ENCODE measurements at places on chromosomes 7 and 10. TPM values are rescaled to one million over a fixed set of nuclear protein-coding genes. Genes with fewer than 3 reads are reported as not detected.

- DNase-seq = no peak
These were observed 74.5 kb upstream of the OIT3 start for GRCh38 chr10:72819053-72819452.

Gene WEE2
- total RNA-seq = not detected

DNA sequence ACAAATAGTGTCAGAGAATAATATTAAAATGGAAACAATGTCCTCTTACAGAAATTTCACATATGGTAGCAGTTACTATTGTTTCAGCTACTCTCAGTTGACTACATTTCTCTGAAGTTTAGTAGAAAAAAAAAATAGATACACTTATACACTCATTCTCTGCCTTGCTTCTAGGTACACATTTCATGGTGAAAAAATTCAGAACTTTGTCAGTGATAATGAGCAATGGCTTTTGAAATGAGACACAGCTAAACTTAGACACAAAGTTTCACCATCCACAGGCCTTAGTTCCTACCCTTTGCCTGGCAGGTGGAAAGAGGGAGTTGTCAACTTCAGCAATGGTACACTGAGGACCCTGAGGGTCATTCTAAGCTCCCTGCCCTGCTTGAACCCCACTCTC is 69.2 kb downstream of the CPVL start:
- no peak for DNase-seq

Gene PSMC2
- total RNA-seq = 75.3 TPM

GRCh38 chr10:32938554-32939061 is 19.4 kb downstream of the ITGB1 start:
- no peak for DNase-seq

GRCh38 chr10:62545160-62546066 is 171.2 kb downstream of the ZNF365 start:
- no peak for DNase-seq

Gene VSTM4
- total RNA-seq = 5.0 TPM

Gene GIMAP1
- 2.2 TPM for total RNA-seq

GRCh38 chr10:78754269-78755062 is 314.3 kb upstream of the ZMIZ1 start:
- no peak for DNase-seq

GRCh38 chr7:111516612-111517011 is 45.7 kb downstream of the IMMP2L start:
- DNase-seq = no peak

Gene MRLN
- total RNA-seq = not detected

GRCh38 chr10:77118603-77119282 is 518.9 kb downstream of the KCNMA1 start:
- no peak for DNase-seq

DNA sequence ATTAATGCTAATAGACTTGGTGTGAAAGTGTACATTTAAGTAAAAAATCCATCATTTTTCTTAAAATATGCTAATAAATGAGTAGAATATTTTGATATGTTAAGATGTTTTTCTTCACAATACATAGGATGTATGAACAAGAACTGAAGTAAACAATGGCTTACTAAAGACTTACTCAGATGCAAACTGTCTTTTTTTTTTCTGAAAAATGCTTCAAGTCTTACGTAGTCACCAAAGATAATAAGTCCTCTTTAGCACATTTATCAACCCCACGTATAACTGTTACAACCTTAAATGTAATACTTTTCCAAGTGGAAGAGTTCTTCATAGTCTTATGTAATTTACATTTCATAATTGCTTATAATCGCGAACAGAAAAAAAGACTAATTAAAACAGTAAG is 54.8 kb downstream of the MDFIC start:
- DNase-seq = no peak

Gene SORCS1
- 2.2 TPM for total RNA-seq

Gene SPDYE16
- total RNA-seq = not detected

DNA sequence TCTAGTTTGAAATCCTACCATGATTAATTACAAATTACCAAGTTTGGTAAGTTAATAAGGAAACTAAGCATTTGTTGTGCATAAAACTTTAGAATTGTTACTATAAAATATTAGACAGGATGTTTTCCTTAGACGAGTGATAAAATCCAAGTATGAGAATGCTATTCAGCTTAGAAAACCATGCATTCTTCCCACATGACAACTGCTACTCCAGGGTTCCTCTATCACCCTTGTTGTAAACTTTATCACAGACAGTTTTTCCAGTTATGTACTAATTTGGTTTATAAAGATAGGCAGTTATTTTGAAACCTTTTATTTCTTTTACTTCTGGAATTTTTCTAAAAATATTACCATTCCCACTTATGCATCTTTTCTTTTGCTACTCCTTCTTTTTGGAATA is 52.0 kb downstream of the SIRT1 start:
- DNase-seq = no peak

DNA sequence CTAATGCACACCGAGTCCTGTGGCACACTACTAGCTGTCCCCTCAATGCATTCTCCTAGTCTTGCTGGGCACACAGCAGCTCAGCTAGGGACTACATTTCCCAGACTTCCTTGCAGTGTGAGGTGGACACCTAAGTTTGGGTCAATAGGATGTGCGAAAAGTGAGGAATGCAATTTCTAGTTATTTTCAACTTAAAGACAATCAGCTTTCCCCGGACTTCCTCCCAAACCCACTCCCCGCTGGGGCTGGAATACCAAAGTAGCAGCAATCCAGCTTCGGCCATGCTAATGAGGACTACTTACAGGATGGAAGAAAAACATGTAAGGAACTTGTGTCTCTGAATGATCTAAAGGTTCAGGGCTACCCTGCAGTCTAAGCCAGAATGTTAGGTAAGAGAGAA is 286.4 kb upstream of the LRRN3 start:
- no peak for DNase-seq

DNA sequence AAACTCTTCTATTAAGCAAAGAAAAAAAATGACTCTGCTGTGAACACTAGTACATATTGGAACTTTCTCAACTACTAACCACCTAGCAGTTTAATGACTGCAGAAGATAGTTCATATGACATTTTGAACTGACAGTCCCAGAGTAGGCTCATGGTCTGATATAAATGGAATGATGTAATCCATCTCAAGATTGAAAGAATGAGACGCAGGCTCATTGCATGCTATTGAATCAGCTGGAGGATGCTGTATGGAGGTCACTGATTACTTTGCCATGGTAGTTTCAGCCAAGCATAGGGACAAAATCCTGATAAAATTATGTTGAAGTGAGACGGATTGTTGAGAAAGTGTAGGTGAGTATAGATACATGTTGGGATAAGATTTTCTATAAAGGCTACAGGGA is 217.6 kb upstream of the SEMA3E start:
- no peak for DNase-seq

DNA sequence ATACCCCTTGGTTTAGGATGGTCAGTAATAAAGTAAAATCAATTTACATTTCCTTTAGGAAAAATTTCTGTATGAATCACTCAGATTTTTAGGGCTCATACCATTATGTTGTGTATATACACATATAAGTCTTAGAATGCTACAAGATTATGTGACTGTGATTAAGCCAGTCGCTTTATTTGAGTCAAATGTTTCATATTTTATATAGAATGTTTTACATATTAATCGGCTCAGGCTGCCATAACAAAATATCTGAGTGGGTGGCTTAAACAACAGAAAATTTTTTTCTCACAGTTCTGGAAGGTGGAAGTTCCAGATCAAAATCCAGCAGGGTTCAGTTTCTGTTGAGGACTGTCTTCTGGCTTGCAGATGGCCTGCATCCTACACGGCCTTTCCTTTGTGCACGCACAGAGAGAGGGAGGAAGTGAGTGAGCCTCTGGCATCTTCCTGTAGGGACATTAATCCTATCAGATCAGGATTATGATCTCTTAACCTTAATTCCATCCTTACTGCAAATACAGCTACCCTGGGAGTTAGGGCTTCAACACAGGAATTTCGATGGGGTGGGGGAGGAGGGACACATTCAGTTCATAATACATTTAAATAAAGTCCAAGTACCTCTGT is 198.0 kb downstream of the PHF14 start:
- DNase-seq = no peak

Gene SOSTDC1
- 15.9 TPM for total RNA-seq

GRCh38 chr7:53466371-53466770 is 430.9 kb downstream of the POM121L12 start:
- DNase-seq = no peak

Gene SPDYE8
- not detected for total RNA-seq

Gene ADAM12
- 1.6 TPM for total RNA-seq

GRCh38 chr10:105239311-105240219 is 598.5 kb downstream of the SORCS3 start:
- no peak for DNase-seq

DNA sequence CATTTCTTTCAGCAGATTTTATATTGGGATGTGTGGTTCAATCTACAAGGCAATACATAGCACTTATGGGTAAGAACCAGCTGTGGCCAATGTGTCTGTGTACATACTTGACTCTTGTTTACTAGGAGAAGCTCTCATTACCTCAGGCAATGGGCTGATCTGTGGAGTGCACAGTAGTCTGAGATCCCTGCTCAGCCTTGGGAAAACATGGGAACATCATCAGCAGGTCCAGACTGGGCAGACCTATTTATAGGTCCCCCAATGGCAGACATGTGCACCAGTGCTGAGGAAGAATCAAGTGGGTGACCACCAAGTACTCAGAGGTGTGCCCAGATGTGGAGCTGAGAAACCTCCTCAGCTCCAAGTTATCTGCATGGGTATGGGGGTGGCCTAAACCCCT is 349.7 kb downstream of the KIF20B start:
- DNase-seq = no peak

DNA sequence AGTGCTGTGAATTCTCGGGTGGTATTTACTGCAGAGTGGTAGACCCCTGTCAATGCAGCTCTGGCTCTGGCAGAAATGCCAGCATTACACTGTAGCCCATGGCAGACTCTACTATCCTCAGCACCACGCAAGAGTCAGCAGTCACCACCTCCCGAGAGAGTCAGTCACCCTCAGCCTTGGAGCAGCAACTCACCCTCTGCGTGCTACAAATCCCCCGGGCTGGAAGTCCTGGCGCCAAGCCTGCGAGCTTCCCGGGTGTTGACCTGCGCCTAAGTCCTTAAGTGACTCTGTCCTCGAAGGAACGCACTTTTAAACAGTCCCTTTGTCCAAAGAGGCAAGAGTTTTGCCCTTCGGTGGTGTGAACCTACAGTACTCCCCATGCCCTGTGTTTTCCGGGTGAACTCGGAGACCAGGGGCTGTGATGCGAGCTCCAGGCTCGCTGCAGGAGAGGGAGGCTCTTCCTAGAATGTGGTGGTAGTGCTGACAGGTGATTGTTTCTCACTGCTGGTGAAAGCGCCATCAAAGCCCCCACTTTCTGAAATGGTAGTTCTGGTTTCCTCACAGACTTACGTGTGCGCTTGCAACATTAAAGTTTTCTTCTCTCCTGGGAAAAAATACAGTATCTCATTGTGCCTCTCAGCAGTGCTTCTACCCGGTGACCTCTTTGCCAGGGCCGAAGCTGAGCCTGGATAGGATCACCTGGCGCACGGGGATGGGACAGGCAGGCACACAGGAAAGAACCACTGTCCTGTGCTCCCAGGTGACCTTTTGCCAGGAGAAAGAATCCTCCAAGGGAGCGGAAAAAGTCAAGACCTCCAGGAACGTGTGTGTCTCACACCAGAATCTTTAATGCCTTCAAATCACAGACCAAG is 33.1 kb upstream of the MBL2 start:
- DNase-seq = no peak

Gene ACTL6B
- not detected for total RNA-seq

Gene BRAT1
- total RNA-seq = 40.5 TPM

Gene TMEM236
- total RNA-seq = 0.22 TPM

DNA sequence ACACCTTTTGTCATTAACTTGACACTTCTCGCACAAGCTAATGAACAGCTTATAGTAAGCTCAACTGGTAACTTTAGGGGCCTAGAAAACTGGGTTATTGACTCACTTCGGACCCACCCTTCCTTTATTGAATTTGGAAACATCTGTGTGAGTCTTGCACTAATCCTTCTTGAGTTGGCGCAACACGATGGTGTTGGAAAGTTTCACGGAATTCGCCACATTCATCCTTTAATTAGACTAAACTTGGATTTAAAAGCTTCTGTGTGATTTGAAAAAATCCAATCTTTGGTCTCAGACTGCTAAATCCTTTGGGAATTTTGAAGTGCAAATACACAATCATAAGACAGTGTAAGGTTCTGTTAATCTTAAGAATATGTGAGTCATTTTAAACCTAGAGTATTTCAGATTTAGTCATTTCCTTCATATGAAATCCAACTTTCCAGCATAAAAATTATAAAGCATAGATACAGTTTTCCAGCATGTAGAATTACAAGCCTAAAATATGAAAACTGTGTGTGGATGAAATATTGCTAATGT is 15.1 kb downstream of the FZD8 start:
- DNase-seq = no peak

GRCh38 chr10:17396004-17396403 is 58.4 kb downstream of the ST8SIA6 start:
- no peak for DNase-seq

Data from lower leg skin (tissue), 4 donors.